ENCODE measurements at places on chromosomes 3 and 15.

GRCh38 chr3:187855131-187855530 lies 109.9 kb upstream of the BCL6 start:
- no peak for DNase-seq

DNA sequence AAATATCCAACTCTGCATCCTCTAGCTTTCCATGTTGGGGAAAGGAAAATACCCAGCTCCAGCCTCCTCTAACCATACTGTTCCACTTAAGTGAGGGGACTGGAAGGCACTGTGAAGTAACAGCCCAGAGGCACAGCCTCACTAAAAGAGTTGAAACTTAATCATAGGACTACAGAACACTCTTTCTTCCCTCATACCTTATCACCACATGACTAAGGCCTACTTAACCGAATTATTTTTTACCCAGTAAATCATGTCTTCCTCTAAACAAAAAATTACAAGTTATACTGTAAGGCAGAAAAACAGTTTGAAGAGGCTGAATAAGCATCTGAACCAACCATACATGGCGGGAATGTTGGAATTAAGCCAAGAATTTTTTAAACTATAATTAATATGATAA lies 207.4 kb upstream of the MME start:
- DNase-seq: no peak

DNA sequence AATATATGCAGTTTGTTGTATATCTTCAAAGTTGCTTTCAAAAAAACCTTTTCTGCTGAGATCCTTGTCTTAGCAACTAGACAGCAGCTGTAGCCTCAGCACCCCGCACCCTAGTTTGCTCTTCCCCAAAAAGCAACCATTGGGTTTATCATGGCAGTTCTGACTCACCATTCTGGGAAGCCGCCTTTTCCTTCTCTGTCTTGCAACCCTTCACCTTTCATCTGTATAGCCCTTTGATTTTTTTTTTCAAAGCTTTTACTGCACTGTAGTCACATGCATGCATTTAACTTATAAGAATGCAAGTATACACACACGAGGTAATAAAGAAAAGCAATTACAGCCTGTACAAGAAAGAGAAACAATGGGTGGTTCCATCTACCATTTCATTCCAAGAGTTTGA lies 65.1 kb upstream of the THBS1 start:
- peak; percentile 28 for DNase-seq

GRCh38 chr15:39761006-39761405 lies 21.6 kb downstream of the FSIP1 start:
- DNase-seq: no peak

DNA sequence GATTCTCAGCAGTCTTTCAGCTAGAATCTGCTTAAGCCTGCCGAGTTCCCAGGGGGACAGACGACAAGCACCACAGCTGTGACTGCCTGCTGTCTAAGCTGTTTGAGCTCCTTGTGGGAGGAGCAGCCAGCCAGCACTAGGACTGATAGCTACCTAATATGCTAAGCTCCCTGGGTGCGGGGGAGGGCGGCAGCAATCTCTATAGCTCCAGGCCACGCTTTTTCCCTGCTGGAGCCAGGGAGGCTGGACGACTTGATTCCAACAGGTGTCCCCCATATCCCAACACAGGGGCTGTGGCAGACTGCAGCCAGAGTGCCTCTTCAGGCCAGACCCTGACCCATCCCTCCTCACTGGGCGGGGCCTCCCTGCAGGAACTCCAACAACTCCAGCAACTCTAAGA lies 134.1 kb upstream of the ARPP21 start:
- DNase-seq: no peak

DNA sequence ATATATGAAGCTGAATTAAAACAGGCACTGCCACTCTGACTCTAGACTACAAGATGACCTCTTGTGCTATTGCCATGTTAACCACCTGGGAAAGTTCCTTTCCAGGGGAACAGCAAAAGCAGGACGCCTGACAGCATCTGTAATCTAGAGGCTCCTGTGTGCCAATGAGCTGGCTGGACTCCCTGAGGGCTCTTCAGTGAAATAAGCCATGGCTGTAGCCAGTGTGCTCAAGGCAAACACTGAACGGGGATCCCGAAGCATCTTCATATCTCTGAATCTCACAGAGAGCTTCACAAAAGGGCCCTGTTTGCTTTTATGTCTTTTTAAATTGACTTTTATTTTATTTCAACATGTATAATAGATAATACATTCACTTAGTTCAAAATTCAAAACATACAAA lies 57.2 kb downstream of the BFSP2 start:
- no peak for DNase-seq

- DNase-seq: no peak
Observed at GRCh38 chr15:73165844-73166243, 113.6 kb downstream of the NEO1 start.

DNA sequence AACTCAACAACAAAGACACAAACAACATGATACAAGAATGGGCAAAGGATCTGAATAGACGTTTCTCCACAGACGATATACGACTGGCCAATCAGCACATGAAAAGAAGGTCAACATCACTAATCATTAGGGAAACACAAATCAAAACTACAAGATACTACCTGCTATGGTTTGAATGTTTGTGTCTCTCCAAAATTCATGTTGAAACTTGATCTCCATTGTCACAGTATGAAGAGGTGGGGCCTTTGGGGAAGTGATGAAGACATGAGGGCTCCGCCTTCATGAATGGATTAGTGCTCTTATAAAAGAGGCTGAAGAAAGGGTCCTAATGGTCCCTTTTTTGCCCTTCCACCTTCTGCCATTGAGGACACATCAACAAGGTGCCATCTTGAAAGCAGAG lies 32.3 kb downstream of the ACAP2 start:
- peak; percentile 6 for DNase-seq

- DNase-seq: no peak
Observed at GRCh38 chr15:38843051-38843501, 278.5 kb upstream of the RASGRP1 start.

DNA sequence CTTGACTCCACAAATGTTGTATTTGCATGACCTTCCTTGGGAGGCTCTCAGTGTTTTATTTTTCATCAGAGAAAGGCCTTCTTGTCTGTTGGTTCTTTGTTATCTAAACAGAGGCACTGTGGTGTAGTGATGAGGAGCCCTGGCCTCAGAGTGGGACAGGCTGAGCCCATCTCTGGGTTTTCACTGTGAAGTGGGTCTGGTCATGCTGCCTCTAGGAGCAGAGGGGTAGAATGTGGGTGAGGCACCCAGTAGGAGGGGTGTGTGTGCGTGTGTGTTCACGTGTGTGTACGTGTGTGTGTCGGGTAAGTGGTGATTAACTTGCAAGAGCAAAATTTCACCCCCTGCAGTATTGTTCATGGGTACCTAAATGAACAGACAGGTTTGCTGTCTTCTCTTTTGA lies 14.4 kb downstream of the KLF13 start:
- DNase-seq: no peak

- peak; percentile 83 for DNase-seq
Observed at GRCh38 chr3:101146946-101147345, 153.7 kb upstream of the ABI3BP start.

DNA sequence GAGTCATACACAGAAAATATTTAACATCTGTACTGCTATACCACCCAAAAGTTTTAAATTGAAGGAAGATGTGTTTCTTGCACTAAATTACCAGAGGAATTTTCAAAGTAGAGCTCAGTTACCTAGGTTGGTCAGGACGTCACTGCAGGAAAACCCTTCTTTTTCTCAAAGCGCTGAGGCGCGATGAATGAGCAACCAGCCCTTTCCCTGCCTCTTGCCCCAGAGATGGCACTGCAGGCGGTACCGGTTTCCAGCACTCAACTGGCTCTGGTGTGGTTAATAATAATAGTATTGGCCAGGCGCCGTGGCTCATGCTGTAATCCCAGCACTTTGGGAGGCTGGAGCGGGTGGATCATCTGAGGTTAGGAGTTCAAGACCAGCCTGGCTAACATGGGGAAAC lies 49.3 kb downstream of the HES1 start:
- no peak for DNase-seq
